CD4-positive, alpha-beta T cell treated with Interleukin-1 beta for 1 hour (primary cell): ENCODE measurements at places on chromosomes 1 and 21.
A peak's percentile ranks its signal among the peaks of the same experiment; 100 is the strongest.

- DNase-seq = no peak
Observed at GRCh38 chr1:188004849-188005248, 1176.1 kb downstream of the PLA2G4A start.

DNA sequence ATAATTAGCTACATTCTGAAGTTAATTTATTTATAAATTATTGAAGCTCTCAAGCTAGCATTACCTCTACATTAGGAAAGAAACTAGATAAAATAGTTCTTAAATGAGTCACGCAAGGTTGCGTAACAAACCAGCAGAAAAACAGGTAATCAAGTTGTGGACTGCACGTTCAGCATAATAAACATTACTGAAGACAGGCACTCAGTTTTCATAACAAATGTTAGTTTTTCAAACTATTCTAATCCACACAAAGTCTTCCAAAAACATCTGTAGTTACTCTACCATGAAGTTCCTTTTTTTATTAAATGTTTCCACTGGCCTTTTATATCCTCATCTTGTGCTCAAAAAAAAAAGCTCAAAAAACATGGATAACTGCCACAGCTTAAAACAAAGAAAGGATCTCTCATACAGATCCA lies 1.3 kb downstream of the TOR1AIP2 start:
- no peak for DNase-seq

GRCh38 chr1:92464588-92465255 lies 22.0 kb downstream of the GFI1 start:
- no peak for DNase-seq

DNA sequence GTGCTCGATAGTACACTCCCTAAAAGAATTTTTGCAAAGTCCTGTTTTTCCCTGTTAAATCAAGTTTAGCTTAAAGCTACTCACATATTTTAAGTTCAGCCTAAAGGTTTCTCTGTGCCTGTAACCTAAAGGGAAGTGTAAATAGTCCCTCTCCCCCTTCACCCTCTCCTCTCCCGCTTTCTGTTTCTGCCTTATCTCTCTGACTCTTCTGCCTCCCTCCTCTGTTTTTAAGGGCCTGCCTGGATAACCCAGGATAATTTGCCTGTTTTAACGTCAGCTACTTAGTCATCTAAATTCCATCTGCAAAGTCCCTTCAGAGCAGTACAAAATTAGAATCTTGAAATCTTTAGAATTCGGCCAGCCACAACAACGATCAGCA lies 92.6 kb downstream of the NID1 start:
- no peak for DNase-seq

DNA sequence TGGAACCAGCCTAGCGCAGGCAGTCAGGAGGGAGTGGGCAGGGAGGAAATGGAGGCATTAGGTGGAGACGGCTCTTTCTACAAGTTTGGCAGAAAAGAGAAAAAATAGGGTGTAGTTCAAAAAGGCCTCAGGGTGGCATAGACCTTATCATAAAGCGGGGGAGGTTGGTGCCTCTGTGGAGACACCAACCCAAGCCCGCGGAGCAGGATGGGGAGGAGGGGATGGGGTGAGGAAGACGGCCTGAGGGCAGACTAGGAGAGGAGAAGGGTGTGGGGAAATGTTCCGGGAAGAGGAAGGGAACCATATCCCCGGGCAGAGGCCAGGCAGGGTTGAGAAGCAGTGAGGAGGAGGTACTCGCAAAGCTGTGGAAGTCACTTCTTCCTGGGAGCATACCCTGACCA lies 17.4 kb upstream of the SHE start:
- no peak for DNase-seq

- DNase-seq = no peak
Observed at GRCh38 chr1:213276236-213276635, 225.2 kb downstream of the RPS6KC1 start.

DNA sequence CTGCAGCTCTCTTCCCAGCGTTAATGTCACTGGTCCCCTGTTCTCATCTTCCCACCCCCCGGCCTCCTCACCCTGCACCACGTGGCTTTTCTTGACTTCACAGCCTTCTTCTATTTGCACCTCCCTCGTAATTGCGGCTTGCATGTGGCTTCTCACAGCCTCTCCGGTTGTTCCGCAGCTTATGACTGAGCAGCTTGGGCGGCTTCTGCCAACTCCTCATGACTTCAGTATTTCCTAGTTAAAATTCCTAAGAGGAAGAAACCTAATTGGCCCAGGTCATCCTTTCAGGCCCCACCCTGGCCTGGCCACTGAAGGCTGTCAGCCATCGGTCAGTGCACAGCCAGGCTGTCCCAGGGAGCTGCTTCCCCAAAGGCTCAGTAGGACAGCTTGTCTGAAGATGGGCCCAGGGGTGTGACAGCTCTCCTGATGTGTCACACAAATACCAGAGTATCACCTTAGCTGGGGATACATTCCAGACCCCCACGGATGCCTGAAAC lies 8.6 kb upstream of the RERE start:
- no peak for DNase-seq

DNA sequence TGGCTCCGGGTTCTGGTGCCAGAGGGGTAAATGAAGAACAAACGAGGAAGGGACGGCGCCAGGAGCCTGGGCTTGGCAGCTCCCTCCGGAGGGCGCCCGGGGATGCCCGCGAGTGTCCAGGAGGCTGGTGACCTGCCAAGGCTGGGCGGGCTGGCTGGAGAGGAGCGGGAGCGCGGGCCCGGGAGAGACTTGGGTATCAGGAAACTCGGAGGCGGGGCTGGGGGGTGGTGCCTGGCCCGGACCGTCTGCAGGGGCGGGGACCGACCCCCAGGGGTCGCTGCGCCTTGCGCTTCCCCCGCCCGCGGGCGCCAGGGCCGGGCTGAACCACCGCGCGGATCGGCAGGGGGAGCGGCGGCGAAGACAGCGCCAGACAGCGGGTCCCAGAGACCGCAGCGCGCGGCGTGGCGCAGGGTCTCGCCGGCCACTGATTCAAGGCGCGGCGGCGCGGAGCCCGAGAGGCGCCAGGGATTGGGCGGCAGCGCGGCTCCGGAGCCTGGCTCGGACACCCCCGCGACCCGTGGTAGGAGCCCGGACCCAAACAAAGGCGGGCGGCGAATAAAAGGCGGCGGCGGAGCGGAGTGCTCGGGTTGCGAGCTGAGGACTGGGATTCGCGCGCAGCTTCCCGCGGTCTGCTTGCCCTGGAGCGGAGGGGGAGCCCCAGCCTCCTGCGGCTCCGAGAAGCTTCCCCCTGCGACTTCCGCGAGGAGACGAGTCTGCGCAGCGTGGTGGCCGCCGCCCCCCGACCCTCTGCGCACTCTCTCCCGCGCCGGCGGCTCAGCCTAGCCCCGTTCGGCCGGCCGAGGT lies at the start of gene DISP3:
TSS of gene DISP3 (plus strand) at position 585 of the 804 bp plus-strand sequence. CDS start 21,838 bp downstream, outside the sequence.
- peak; percentile 66 for DNase-seq

DNA sequence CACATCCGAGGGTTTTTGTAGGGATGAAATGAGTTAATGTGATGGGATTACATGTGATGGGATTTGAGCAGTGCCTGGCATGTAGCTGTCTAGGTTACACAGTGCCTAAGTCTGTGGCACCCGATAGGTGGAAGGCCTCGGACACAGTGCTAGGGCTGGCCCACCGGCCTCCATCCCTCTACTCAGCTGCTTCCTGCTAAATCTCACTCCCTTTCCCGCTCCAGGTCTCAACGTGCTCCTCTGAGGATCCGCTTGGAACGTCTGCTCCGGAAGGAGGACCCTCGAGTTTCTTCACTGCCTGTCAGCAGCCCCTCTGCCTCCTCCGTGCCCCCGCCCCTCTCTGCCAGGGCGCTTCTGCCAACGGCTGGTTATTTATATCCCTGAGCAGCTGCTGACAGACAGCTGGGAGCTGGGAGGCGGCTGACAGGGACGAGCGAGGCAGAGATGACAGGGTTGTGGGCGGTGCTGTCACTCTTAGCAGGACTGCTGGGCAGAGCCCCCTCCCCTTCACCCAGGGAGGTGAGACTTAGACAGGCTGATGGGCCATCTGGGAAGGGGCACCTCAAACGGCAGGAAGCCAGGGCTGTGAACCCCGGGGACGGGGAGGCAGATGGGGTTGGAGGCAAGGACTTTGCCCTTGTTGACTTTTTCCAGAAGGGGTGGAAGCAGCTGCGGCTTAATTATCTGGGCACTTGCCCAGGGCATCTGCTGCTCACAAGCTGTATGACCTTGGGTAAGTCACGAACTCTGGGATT lies 26.6 kb upstream of the LRRN2 start:
- no peak for DNase-seq

- DNase-seq = no peak
Observed at GRCh38 chr1:13809461-13810159, 109.6 kb downstream of the PRDM2 start.

GRCh38 chr21:41229509-41230248 lies 61.7 kb downstream of the BACE2 start:
- no peak for DNase-seq

GRCh38 chr1:84096176-84096575 lies 47.9 kb upstream of the PRKACB start:
- no peak for DNase-seq

GRCh38 chr1:2233468-2233867 lies 5.3 kb downstream of the SKI start:
- DNase-seq = no peak

DNA sequence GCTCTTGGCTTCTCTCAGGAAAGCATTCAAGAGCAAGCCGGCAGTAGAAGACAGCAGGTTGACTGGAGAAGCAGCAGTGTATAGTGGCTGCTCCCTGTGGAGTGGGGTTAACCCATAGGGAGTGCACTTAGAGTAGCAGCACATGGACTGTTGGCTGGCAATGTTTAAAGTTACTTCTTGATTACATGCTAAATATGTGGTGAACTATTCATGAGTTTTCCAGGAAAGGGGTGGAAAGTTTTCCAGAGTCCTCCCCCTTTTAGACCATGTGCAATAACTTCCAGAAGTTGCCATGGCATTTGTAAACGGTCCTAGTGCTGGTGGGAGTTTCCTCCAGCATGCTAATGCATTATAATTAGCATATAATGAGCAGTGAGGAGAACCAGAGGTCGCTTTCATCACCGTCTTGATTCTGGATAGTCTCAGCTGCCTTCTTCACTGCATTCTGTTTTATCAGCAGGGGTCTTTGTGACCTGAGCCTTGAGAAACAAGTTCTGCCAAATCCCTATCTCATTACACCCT lies 131.8 kb downstream of the CCDC185 start:
- no peak for DNase-seq

- no peak for DNase-seq
Observed at GRCh38 chr1:229579059-229579673, 20.7 kb upstream of the ABCB10 start.

DNA sequence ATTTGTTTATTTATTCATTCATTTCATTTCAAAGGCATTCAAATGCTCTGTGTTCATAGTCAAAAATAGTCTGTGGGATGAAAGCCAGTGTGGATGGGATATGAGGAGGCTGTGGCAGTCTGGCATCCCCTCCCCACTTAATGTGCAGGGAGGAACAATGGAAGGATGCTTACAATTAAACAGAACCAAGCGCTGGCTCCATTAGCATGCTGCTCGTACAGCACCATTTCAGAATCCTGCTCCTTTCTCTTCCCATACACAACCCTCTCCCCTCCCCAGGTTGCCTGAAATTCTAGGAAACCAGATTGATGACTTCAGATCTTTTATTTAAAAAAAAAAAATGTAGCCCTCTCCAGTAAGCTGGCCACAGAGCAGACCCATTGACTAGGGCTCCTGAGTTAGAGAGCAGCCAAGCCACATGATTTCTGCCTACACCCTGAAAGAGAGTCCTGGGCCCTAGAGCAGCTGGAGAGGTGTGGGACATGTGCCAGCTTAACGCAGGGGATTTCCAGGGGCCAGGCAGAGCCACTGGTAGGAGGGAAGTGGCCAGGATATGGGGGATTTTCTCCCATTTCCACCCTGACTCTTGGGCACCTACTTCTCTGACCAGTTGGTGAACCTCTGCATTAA lies 205.2 kb downstream of the ASTN1 start:
- DNase-seq = no peak

DNA sequence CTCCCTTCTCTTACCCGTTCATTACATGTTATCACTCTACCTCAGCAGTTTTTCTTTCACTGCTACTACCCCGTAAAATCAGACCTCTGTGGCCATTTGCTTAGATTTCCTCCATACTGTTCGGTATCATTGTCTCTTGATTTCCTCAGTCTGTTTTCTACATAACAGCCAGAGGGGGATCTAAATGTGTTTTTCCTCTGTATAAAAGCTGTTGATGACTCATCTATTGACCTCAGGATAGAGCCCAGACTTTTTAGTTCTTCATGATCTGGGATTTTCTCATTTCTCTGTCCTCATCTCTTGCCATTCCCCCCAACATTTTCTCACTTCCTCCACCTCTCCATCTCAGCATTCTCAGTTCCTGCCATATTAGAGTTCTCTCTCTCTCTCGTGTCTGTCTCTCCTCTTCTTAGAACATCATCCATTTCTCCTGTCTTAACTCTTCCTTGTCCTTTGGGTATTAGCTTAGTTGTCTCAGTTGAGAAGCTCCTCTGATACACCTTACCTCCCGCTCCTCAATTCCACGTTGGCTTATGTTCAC lies 10.5 kb downstream of the OTUD3 start:
- no peak for DNase-seq

DNA sequence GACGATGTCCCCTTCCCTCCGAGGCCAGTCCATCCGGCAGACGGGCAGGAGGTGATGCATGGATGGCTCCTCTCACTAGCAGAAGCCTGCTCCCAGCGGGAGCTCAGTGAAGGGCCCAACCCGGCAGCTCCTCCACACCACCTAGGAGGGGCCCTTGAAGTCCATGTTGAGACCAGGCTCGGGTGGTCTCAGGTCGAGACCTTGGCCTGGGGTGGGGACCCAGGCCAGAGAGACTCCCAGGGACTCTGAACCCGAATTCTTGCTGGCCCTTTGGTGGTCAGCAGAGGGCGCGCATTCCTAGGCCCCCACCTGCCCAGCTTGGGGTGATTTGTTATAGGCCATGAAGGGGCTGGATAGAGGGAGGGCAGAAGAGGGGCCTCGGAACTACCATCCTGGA lies 642 bp upstream of the NT5C1A start:
- peak; percentile 21 for DNase-seq

DNA sequence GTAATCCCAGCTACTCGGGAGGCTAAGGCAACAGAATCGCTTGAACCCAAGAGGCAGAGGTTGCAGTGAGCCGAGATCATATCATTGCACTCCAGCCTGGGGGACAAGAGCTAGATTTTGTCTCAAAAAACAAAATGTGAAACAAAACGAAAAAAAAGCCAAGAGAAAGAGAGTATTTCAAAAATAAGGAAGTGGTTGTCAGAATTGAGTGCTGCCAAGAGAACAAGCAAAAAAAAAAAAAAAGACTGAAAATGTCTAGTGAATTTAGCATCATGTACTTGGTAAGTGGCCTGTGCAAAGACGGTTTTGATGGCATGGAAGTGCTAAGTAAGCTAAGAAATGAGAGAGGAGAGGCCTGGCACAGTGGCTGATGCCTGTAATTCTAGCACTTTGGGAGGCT lies 14.3 kb downstream of the KPNA6 start:
- no peak for DNase-seq

DNA sequence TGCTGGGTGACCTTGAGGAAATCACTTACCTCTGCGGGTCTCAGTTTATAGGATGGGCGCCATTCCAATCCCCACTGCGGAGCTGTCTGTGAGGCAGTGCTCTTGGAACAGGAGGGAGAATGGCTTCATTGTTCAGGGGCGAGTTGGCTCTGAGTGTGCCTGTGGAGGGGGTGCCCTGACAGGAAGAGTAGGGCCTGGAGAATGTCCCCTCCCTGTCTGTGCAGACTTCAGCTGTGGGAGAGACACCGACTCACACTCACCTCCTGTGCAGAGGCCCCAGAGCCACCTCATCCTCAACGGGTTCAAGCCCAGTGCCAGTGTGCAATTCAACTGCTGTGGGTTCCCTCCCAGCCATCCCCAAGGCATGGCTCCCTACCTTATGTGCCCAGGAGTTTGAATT lies 17.1 kb downstream of the ADORA1 start:
- DNase-seq = no peak
